ENCODE measurements at places on chromosomes 12 and 14. TPM values are rescaled to one million over a fixed set of nuclear protein-coding genes. Genes with fewer than 3 reads are reported as not detected.

DNA sequence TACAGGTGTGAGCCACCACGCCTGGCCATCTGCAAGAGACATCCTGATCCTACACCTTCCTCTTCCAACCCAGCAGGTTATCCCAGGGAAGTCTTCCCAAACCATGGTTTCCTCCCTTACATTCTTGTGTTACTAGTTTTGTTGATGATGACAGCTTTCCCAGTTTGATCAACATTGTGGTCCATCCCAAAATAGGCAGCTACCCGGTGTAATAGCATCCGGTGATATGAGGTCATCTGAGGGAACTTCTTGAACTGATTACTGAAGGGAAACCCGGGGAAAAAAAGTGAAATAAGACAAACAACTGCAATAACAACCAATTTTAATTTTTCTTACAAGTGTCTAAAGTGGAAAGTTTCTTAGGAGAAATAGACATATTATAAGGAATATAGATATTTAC, 45.3 kb upstream of the STAC3 start:
- DNase-seq = no peak

ACADS gene
- total RNA-seq = 16.4 TPM

- no peak for DNase-seq
These were observed 168.9 kb upstream of the RASSF8 start for GRCh38 chr12:25789541-25789944.

TROAP gene
- total RNA-seq = 45.4 TPM

MUCL1 gene
- total RNA-seq = not detected

KCNC2 gene
- not detected for total RNA-seq

GRCh38 chr12:64059685-64060084, 162.4 kb downstream of the KICS2 start:
- DNase-seq = no peak

SLC10A1 gene
- not detected for total RNA-seq

DNA sequence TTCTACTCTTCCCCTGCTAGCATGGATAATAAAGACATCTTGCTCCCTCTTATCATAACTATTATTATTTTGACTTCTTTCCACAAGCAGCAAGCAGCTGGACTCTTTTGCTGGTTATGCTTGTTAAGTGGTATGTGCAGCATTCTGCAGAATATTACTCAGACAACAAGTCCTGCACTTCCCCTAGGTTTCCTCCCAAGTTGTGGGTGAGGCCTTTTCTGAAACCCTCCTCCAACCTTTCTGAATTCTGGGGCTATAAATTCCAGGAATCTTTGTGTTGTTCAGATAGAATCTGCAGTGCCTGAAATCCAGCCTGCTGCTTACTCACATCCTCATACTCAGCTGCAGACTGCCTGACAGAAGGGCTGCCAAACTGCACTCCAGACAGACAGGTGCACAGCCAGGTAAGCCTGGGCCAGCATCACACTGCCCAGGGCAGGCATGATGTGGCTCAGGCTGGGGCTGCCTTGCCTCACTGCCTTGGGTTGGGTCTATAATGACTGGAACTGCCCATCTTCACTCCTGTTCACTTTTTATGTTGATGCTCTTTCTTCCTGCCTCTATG, 6.2 kb upstream of the DHRS2 start:
- DNase-seq = no peak

DNA sequence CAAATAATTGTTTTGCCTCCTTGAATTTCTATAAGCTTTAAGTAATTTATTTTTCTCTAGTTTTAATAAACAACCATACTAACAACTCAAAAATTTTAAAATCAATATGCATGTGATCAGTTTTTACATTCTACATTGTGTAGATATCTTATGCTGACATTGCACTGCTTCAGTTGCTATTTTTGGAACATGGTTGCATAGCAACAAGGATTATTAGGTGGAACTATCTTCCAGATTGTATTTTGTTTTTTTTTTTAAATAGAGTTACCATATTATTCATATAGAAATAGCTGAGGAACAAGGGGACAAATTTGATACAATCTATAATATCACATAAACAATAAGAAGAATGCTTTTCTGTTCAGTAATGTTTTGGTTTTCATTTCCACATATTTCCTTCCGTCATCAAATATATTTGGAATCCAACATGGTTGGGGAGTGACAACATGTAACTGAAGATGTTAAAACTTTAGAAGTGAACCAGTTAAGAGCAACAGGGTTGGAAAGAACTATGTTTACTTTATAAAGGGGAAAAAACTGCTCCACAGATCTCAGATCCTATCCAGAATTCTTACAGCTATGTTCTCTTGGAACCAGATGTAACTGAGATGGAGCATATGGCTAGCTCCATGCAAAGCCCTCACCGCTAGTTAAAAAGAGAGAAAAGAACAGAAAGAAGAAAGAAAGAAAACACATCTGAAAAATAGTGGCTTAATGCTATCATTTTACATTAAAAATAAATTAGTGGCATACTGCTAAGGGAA, 235.5 kb downstream of the NELL2 start:
- no peak for DNase-seq

DNA sequence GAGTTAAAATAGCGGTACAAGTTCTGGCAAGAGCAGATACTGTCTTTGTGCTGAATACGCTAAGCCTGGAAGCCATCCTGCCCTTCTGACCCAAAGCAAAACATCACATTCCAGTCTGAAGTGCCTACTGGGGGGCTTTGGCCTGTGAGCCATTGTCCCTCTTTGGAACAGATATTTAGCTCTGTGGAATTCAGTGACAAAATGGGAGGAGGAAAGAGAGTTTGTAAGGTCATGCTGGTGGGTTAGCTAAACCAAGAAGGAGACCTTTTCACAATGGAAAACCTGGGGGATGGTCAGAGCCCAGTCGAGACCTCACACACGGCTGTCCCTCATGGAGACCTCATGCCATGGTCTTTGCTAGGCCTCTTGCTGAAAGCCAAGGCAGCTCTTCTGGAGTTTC, 18.5 kb downstream of the EMP1 start:
- no peak for DNase-seq

FLVCR2 gene
- 0.75 TPM for total RNA-seq

- no peak for DNase-seq
These were observed 11.7 kb downstream of the TNFRSF1A start for GRCh38 chr12:6330192-6330591.

DNA sequence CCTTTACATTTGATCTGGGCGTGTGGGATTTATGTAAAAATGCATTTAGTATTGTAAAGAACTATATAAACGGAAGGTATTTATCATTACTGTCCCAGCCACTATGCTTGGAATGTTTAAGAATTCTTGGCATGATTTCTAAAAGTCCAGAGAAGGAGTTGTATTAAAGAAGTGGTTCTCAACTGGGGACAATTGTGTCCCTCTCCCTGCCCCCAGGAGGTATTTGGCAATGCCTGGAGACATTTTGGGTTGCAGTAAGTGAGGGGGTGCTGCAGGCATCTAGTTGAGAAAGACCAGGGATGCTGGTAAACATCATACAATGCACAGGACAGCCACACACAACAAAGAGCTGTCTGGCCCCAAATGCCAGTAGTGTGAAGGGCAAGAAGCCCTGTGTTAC, 7.2 kb downstream of the SLC38A1 start:
- DNase-seq = no peak

EFS gene
- 15.2 TPM for total RNA-seq

GRCh38 chr12:65911321-65911720, 87.0 kb downstream of the HMGA2 start:
- no peak for DNase-seq

GRCh38 chr12:115507951-115508722, 769.4 kb downstream of the MED13L start:
- no peak for DNase-seq

DNA sequence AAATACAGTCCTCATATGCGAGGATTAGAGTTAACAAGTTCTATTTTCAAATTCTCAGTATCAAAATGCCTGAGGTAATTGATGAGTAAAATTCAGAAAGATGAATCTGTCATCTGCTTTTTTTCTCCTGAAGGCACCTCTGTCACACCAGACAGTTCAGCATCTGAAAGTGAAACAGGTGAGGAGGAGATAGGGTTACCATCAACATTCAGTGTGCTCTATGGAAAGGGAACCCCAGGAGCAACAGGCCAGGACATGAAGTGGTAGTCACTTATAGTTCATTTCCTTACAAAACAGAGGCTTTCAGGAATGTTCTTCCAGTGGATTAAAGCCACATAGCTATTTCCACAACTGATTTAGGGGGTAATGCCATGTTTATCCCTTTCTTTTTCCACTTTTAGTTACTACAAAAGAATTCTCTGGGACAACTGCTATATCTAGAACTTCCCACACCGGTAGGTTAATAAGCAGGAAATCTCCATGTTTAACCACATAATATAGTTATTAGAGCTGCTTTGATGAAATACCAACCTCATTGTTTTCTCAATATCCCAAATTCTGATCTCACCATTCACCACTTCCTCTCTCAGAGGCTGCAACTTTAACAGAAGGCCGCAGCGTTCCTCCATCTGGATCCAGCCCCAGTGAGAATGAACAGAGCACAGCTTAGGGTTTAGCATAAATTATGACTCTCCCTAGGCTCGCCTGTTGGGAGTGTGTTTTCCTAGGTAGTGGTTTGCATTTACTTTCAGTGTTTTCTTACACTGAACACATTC, 177.0 kb upstream of the CNTN1 start:
- DNase-seq = no peak

GRCh38 chr14:51822499-51822898, 37.9 kb upstream of the GNG2 start:
- DNase-seq = no peak

DNA sequence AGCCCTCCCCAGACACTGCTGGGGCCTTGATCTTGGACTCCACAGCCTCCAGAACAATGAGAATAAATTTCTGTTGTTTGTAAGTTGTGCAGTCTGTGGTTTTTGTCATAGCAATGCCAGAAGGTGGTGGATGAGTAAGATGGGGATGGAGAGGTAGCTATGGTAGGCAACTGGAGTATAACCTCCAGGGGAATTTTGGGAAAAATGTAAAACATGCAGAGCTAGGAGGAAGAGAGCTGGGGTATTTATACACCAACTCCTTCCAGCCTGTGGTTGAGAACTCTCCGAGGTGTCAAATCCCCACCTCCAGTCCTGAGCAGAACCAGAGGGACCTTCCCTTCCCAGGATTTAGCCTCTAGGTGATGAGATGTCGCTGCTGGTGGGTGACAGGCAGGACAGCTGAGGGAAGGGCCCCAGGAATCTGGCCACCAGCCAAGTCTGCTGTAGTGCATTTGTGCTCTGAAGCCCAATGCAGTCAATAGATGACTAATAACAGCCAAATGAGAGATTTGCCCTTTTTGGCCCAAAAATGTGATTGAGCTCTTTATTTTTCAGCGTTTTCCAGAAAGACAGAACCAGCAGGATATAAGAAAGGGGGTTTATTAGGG, 19.1 kb upstream of the CEP170B start:
- no peak for DNase-seq

GRCh38 chr12:104727726-104728465, 230.2 kb downstream of the SLC41A2 start:
- DNase-seq = no peak

- no peak for DNase-seq
These were observed 36.5 kb downstream of the FOS start for GRCh38 chr14:75315144-75315543.

CYP46A1 gene
- total RNA-seq = not detected

DNA sequence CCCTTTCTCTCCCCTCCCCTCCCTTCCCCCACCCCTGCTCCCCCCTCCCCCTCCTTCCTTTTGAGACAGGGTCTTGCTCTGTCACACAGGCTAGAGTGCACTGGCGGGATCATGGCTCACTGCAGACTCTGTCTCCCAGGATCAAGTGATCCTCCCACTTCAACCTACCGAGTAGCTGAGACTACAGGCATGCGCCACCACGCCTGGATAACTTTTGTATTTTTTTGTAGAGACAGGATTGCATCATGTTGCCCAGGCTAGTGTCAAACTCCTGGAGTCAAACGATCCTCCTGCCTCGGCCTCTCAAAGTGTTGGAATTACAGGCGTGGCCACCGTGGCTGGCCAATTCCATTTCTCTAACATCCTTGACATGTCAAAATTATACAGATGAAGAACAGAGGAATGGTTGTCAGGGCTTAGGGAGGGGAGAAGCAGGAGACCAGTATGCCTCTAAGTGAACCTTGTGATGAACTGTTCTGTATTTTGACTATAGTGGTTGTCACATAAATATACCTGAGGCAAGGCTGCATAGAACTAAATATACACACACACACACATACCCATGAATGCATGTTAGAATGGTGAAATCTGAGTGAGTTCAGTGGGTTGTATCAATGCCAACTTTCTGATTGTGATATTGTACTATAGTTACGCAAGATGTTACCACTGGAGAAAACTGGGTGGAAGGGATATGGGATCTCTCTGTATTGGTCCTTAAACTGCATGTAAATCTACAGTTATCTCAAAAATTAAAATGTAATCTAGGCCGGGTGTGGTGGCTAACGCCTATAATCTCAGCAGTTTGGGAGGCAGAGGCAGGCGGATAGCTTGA, 3.6 kb upstream of the CFAP73 start:
- DNase-seq = peak; percentile 9

CLEC2A gene
- total RNA-seq = not detected

- no peak for DNase-seq
These were observed 252.4 kb upstream of the TBX3 start for GRCh38 chr12:114936148-114937079.

GRCh38 chr14:29805415-29806123, 122.1 kb downstream of the PRKD1 start:
- peak; percentile 84 for DNase-seq

DNA sequence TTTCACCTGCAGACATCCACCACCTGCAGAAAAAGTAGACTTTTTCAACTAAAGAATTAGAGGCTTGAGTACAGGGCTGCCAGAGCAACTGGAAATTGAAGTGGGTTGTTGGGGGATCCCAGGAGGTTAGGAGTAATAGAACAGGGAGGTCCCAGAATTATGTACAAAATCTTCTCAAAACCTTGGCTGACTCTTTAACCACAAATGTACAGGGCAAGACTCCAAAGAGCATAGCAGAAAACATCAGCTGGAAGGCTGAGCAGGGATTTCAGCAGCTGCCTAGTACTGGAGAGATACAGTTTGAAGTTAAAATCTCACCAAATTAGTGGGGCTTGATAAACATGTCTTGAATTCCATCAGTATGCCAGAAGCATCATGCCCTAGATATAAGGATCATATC, 191.6 kb downstream of the CRADD start:
- DNase-seq = no peak

MFAP5 gene
- total RNA-seq = 0.75 TPM

GRCh38 chr14:105390849-105391500, 7.4 kb upstream of the TEX22 start:
- no peak for DNase-seq

All from epithelial cell of proximal tubule (primary cell).